ENCODE measurements at places on chromosomes 6 and 20.

DNA sequence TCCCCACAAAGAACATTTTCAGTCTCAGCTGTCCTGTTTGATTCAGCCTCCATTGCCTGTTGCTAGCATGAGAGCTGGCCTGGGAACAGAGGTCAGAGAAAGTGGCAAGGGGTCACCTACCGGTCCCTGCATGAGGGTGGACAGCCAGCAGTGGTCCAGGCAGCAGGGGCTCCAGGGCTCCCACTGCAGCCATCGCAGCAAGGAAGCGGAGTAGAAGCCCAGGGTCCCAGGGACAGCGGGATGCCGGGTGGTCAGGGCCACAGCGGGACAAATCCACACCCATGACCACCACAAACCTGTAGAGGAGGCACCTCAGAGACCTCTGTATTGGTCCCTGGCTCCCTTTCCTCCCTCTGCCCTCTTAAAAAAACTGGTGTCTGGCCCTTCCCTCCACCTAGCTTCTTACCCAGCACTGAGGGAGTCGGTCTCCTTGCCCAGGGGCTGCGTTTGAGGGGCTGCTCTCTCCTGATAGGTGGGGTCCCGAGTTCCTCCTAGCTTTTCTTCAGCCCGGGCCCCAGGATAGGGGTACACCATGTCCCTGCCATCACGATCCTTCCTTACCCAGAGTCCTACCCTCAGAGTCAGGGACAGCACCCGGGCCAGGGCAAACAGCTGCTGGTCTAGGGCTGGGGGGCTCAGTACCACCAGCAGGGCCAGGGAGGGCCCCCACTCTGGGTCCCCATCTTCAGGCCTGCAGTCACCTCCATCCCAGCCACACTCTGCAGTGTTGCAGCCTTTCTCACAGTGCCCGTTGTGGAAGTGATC is 8.4 kb upstream of the GPSM3 start:
- no peak for DNase-seq

DNA sequence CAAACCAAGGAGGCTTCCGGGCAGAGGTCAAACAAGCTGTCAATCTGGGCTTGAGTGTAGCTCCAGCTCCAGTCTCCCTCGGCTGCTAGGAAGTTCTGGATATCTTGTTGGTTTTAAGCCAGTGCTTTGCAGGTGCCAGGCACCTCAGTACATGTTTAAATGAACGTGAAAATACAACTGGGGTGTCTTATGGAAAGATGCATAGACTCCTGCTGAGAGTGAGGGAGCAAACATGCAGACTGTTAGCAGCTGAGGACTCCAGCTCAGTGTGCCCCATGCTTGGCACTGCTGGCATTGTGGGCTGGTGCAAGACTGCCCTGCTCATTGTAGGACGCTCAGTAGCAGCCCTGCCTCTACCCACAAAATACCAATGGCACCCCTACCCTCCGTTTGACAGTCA is 28.5 kb downstream of the ERMARD start:
- DNase-seq = no peak

GRCh38 chr6:133404151-133404550 is 163.0 kb downstream of the EYA4 start:
- DNase-seq = no peak

- no peak for DNase-seq
Measured at GRCh38 chr6:153662982-153663381, 376.1 kb upstream of the OPRM1 start.

- DNase-seq = no peak
Measured at GRCh38 chr6:148677594-148678476, 69.0 kb upstream of the UST start.

GRCh38 chr20:1118336-1119127 is at the start of gene PSMF1:
Gene PSMF1 (plus strand): TSS chr20:1118602. CDS start chr20:1118774, 172 bp downstream.
- DNase-seq = peak; percentile 95

GRCh38 chr6:48068278-48069251 is 42.4 kb downstream of the PTCHD4 start:
- DNase-seq = no peak

DNA sequence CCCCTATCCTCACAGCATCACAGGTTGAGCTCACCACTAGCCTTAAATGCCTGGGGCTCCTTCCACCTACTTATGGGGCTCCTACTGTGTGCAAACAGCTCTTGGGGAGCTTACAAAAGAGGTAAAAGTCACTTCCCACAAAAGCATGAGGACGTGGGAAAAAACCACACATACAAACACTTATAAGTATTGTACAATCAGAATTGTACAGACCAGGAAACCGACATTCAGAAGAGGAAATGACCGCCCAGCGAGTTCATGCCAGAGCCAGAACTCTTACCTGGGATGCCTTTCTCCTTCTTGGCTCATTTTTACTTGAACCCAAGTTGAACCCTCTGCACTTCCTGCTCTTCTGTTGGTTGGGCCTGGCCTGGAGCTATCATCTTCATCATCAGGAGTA is 6.3 kb upstream of the PPP1R16B start:
- DNase-seq = no peak

DNA sequence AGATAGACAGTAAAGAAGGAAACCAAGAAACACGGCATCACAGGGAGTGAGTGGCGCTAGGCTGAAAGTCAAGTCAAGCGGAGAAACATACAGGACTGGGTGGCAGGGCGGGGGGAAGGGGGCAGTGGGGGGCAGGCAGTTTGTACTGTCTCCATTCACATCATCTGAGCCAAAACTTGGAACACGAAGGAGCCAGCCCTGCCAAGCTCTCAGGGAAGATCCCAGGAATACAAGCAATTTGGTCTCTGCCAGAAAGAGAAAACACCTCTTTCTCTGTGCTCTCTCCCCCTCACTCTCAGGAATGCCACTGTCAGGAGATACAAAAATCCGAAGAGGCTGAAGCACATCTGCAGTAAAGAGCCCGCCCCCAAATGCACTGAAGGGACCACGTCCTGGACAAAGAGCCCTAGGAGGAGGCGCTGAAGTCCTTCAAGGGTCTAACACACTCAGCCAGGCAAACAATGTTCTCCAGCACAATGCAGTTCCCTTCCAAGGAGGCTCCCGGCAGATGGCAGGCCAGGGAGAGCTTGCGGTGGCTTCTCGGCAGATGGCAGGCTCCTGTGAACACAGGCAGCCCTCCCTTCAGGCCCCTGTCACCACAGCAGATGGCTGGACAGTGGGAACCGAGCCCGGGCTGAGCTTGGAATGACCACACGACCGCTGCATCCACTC is 90.0 kb downstream of the ATP9A start:
- DNase-seq = no peak

GRCh38 chr20:60993433-60994044 is 258.5 kb upstream of the CDH4 start:
- no peak for DNase-seq

DNA sequence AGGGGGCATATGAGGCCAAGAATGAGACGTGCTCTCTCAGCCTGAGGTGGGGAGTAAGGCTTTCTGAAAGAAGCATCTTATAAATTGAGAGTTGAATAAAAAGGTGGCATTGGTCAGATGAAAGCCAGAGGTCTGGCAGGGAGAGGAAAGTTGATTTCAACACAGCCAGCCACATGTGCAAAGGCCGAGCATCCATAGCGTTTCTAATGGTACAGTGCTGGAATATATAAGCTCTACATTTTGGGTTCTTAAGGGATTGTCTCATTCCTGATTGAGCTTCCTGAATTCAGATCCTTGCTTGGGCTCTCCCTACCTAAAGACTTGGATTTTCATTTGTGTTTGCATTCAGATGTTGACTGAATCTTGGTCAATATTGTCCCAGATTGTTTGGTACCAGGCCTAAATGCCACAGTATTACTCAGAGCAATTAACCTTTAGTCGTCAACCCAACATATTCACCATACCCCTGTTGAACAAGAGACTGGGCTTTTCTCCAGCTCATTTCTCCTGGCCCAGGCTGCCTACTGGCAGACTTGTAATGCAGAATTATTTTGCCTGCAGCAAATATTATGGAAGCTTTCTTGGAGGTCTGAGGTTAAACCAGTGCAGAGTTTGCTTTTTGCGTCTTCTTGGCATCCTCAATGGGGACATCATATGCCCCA is 14.5 kb upstream of the BCAS1 start:
- DNase-seq = no peak

GRCh38 chr6:139979021-139979725 is 604.7 kb upstream of the CITED2 start:
- no peak for DNase-seq

GRCh38 chr6:51959744-51960383 is 127.5 kb downstream of the PKHD1 start:
- no peak for DNase-seq

- DNase-seq = no peak
Measured at GRCh38 chr6:6285679-6286078, 34.8 kb downstream of the F13A1 start.

GRCh38 chr6:125904871-125905270 is 51.7 kb upstream of the HINT3 start:
- peak; percentile 55 for DNase-seq
